SJSA1 (cell line): ENCODE measurements at places on chromosomes 5 and 9. TPM values are rescaled to one million over a fixed set of nuclear protein-coding genes. Genes with fewer than 3 reads are reported as not detected.

The GFI1B gene
- 0.05 TPM in 1 of 2 replicates, not detected in the other for total RNA-seq

The REEP2 gene
- 0.21 TPM in 1 of 2 replicates, not detected in the other for total RNA-seq

The DDX4 gene
- not detected in 2 replicates for total RNA-seq

The IL9 gene
- not detected in 2 replicates for total RNA-seq

The ADGRD2 gene
- not detected in 2 replicates for total RNA-seq

The EGFL7 gene
- total RNA-seq, result 0.08 TPM in 1 of 2 replicates, not detected in the other

GRCh38 chr9:110844121-110844520 is 175.5 kb downstream of the MUSK start:
- DNase-seq, result no peak
- no peak overlapping the region for H3K27ac ChIP-seq
- peaks cover 9% of the 10 kb centered on the region for H3K4me1 ChIP-seq

GRCh38 chr9:128164307-128164885 is 4.3 kb downstream of the BBLN start:
- H3K4me3 ChIP-seq, result no peak overlapping the region
- peaks cover 59% of the 10 kb centered on the region for H3K36me3 ChIP-seq
- H3K4me1 ChIP-seq, result peaks cover 11% of the 10 kb centered on the region
- no peaks in the 10 kb centered on the region for H3K27me3 ChIP-seq

DNA sequence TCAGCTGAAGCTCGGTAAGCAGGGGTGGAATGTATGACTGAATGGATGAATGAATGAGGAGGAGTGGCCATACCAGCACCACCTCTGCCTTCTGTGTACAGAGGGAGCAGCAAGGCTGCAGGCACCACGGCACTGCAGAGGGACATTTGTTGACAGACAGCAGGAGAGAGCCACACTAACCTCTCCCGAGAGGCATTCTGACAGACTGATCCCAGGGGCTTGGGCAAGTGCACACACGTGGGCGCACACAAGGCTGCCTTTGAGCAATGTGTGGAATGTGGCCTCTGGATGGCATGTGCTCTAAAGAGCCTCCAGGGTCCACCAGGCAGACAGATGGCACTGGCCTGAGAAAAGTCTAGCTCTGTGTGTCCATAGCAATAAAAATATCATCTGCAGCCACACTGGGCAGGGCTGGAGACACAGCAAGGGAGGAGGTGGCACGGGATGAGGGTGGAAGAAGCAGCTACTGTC is 111.8 kb downstream of the ACTL7B start:
- no peak for DNase-seq
- H3K27ac ChIP-seq, result no peak overlapping the region
- H3K4me1 ChIP-seq, result no peaks in the 10 kb centered on the region

GRCh38 chr5:142426129-142427014 is 101.6 kb upstream of the SPRY4 start:
- peak; percentile 91 for DNase-seq
- peaks cover 52% of the 10 kb centered on the region for H3K4me1 ChIP-seq
- peak overlapping the region; percentile 82 for H3K27ac ChIP-seq
- H3K27me3 ChIP-seq, result no peaks in the 10 kb centered on the region
- peak overlapping the region; percentile 11; the same call in 1 of the 2 replicates for H3K4me3 ChIP-seq
- no peaks in the 10 kb centered on the region for H3K36me3 ChIP-seq

DNA sequence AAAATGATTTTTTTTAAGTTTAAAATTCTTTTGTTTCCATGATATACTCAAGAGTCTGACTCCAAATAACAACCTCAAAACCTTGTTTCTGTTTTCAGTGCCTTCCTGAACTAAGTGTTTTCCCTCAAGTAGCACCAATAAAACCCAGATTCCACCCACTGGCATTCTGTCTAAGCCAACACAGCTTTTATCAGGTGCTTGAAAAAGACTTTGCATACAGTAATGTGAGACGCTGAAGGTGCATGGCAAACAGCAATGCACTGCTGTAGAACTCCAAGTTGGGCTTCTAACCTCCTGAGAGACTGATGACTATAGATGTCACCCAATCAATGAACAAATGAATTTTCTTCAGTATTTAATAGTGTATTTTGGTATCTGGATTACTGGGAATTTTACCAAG is 95.7 kb downstream of the NFIB start:
- no peaks in the 10 kb centered on the region for H3K36me3 ChIP-seq
- H3K4me3 ChIP-seq, result no peak overlapping the region
- no peaks in the 10 kb centered on the region for H3K27me3 ChIP-seq
- H3K27ac ChIP-seq, result no peak overlapping the region
- DNase-seq, result no peak

DNA sequence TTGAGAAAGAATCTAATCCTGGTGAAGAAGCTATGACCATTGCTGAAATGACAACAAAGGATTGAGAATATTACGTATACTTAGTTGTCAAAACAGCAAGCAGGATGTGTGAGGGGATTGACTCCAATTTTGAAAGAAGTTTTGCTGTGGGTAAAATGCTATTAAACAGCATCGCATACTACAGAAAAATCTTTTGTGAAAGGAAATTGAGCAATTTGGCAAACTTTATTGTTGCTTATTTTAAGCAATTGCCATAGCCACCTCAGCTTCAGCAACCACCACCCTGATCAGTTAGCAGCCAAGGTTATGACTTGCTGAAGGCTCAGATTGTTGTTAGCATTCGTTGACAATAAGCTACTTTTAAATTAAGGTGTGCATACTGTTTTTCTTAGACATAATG is 22.5 kb upstream of the ARL14EPL start:
- no peaks in the 10 kb centered on the region for H3K27me3 ChIP-seq
- no peaks in the 10 kb centered on the region for H3K36me3 ChIP-seq
- H3K4me1 ChIP-seq, result no peaks in the 10 kb centered on the region
- no peak overlapping the region for H3K27ac ChIP-seq
- no peak for DNase-seq

DNA sequence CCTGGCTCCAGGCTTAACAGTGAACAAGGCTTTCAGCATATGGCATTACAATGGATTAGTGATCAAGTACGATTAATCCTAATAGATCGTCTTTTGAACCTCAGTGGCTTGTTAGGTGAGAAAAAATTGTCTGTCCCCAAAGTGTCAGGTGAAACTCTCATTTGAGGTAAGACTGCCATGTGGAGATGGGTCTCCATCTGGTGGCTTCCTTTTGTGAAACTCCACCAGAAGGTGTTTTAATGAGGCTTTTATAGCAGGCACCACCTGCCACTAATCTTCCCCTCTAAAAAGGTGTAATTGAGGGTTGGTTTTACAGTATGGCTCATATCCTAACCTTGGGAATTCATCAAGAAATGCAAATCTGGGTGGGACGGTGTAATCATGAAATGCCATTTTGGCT is 471.1 kb upstream of the MPDZ start:
- no peaks in the 10 kb centered on the region for H3K27me3 ChIP-seq
- DNase-seq, result no peak
- H3K36me3 ChIP-seq, result no peaks in the 10 kb centered on the region
- H3K27ac ChIP-seq, result no peak overlapping the region
- H3K4me3 ChIP-seq, result no peak overlapping the region

- DNase-seq, result no peak
- peaks cover 15% of the 10 kb centered on the region for H3K4me1 ChIP-seq
- no peak overlapping the region for H3K4me3 ChIP-seq
Observed at GRCh38 chr5:173310861-173311785, 17.1 kb downstream of the STC2 start.

DNA sequence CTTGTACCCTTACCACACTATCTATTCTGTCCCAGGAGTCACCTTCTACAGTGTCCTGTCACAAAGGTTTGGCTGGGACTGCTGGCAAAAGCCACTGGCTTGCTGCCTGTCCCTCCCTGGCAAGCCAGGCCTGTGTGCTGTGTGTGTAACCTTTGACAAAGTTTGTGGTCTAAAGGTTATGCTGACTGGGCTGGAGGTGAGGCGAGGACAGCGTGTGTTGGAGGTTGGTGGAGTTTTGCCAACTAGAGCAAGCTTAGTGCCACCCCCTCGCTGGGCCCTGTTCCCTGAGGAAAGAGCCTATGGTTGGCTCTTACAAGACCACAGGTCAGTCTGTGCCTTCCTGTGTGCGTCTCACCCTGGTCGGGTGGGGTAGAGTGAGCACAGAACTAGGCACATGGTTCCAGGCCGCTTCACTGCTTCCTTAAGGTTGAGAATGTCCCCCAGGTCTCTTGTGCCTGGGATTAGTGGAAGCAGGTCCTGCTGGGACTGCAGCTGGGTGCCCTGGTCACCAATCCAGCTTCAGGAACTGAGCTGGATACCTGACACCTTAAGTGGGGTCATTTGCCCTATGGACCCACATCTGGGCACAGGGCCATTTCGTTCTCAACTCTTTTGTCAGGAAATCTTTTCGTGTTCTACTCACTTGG is 152.2 kb downstream of the GADD45G start:
- no peaks in the 10 kb centered on the region for H3K36me3 ChIP-seq
- H3K27ac ChIP-seq, result no peak overlapping the region
- DNase-seq, result no peak
- no peak overlapping the region for H3K4me3 ChIP-seq

GRCh38 chr9:2818804-2819121 is 25.1 kb downstream of the PUM3 start:
- H3K36me3 ChIP-seq, result peaks cover 16% of the 10 kb centered on the region; the same call in 1 of the 2 replicates
- H3K27me3 ChIP-seq, result no peaks in the 10 kb centered on the region
- peak overlapping the region; percentile 37; the same call in 1 of the 2 replicates for H3K27ac ChIP-seq
- no peak overlapping the region for H3K4me3 ChIP-seq
- peaks cover 21% of the 10 kb centered on the region for H3K4me1 ChIP-seq

- peaks cover 4% of the 10 kb centered on the region; the same call in 1 of the 2 replicates for H3K27me3 ChIP-seq
- no peak overlapping the region for H3K4me3 ChIP-seq
- H3K4me1 ChIP-seq, result no peaks in the 10 kb centered on the region
Observed at GRCh38 chr9:121509180-121509579, 9.5 kb upstream of the GGTA1 start.

DNA sequence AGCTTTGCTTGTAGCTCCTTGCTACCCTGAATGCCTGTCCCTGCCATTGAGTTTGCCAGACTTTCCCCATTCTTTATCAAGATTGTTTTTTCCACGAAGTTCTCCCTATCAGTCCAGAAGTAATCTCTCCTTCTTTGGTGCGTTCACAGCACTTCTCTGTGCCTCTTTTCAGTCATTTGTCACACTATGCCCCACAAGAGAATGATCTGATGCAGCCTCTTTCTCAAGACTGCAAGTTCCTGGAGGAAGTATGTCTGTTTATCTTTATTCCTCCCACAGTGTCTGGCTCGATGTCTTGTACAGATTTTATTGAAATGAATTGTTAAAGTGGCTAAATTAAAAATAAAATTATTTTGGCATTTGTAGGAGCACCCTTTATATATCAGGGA is 99.3 kb downstream of the CCDC192 start:
- peaks cover 29% of the 10 kb centered on the region for H3K4me1 ChIP-seq
- no peaks in the 10 kb centered on the region for H3K27me3 ChIP-seq
- peak overlapping the region; percentile 92 for H3K27ac ChIP-seq
- H3K4me3 ChIP-seq, result no peak overlapping the region
- H3K36me3 ChIP-seq, result no peaks in the 10 kb centered on the region
- no peak for DNase-seq

- DNase-seq, result no peak
- no peaks in the 10 kb centered on the region for H3K36me3 ChIP-seq
- H3K27me3 ChIP-seq, result no peaks in the 10 kb centered on the region
- no peak overlapping the region for H3K4me3 ChIP-seq
- H3K4me1 ChIP-seq, result no peaks in the 10 kb centered on the region
Observed at GRCh38 chr9:85249313-85249621, 492.5 kb downstream of the AGTPBP1 start.

GRCh38 chr9:87157366-87158031 is 210.2 kb upstream of the GAS1 start:
- H3K4me3 ChIP-seq, result no peak overlapping the region
- no peaks in the 10 kb centered on the region for H3K36me3 ChIP-seq
- no peak overlapping the region for H3K27ac ChIP-seq

- H3K27me3 ChIP-seq, result no peaks in the 10 kb centered on the region
- H3K4me3 ChIP-seq, result peak overlapping the region; percentile 86
- H3K36me3 ChIP-seq, result peaks cover 4% of the 10 kb centered on the region; the same call in 1 of the 2 replicates
Observed at GRCh38 chr9:33165263-33166151, 1.6 kb downstream of the B4GALT1 start.

- DNase-seq, result no peak
- H3K4me3 ChIP-seq, result no peak overlapping the region
- H3K27me3 ChIP-seq, result no peaks in the 10 kb centered on the region
- peaks cover 17% of the 10 kb centered on the region for H3K4me1 ChIP-seq
Observed at GRCh38 chr5:59744531-59744992, 149.0 kb downstream of the PDE4D start.

- no peak for DNase-seq
- H3K36me3 ChIP-seq, result no peaks in the 10 kb centered on the region
- H3K27me3 ChIP-seq, result no peaks in the 10 kb centered on the region
- H3K4me1 ChIP-seq, result no peaks in the 10 kb centered on the region
Observed at GRCh38 chr9:127077644-127077946, 44.8 kb downstream of the ANGPTL2 start.

- no peak for DNase-seq
- no peaks in the 10 kb centered on the region for H3K27me3 ChIP-seq
- peaks cover 21% of the 10 kb centered on the region for H3K4me1 ChIP-seq
- H3K36me3 ChIP-seq, result no peaks in the 10 kb centered on the region
Observed at GRCh38 chr9:5617749-5618148, 11.2 kb upstream of the RIC1 start.

- peaks cover 17% of the 10 kb centered on the region for H3K27me3 ChIP-seq
- no peak overlapping the region for H3K27ac ChIP-seq
- H3K4me1 ChIP-seq, result no peaks in the 10 kb centered on the region
- DNase-seq, result no peak
Observed at GRCh38 chr5:103249068-103249467, 9.5 kb upstream of the MACIR start.
